Left colon (tissue), 2 donors: ENCODE measurements at places on chromosomes 16 and 17. TPM values are rescaled to one million over a fixed set of nuclear protein-coding genes. Genes with fewer than 3 reads are reported as not detected.

PLA2G10 gene
- total RNA-seq, result 56.7 TPM

DNA sequence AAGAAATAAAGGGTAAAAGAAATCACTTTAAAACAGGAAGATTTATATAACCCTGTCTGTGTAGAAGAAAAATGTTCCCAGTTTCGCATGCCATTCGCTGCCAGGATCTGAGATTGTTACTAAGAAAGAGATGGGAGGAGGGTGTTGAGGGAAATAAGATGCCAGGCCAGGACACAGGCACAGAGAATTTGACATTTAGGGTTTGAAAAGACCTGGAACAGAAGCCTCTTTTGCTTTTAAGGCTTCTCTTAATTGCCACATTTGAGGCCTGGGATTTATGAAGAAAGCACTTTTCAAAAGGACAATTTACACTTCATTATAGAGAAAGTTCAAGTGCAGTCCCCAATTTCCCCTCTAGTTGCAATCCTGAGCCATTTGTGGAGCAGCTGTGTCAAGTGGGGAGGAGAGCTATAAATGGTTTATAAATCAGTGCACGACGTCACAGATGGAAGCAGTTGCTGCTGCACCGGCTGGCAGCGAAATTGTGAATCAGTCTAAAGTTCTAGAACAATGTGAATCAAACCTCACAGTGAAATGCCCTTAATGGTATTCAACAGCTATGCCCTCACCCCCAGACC, 26.5 kb upstream of the C16orf87 start:
- DNase-seq, result peak; percentile 46

DNA sequence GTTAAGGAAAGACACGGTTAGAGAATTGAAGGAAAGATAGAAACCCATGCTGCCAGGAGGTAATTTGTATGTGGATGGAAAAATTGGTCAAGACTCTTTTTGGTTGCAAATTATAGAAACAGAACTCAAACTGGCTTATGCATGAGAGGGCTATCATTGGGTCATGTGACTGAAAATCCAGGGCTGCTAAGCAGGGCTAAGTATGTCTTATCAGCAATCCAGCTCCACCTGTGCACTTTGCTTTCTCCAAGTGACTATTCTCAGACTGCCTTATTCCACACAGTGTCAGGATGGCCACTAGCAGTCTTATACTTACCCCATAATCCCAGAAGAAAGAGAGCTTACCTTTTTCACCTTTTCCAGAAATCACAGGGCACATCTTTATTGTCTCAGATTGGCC, 113.5 kb downstream of the CBLN1 start:
- DNase-seq, result no peak

ACSM2A gene
- not detected for total RNA-seq

GRCh38 chr17:2137342-2138098, 82.6 kb downstream of the HIC1 start:
- no peak for DNase-seq

GRCh38 chr16:85055493-85056210, 28.1 kb downstream of the KIAA0513 start:
- peak; percentile 69 for DNase-seq

DNA sequence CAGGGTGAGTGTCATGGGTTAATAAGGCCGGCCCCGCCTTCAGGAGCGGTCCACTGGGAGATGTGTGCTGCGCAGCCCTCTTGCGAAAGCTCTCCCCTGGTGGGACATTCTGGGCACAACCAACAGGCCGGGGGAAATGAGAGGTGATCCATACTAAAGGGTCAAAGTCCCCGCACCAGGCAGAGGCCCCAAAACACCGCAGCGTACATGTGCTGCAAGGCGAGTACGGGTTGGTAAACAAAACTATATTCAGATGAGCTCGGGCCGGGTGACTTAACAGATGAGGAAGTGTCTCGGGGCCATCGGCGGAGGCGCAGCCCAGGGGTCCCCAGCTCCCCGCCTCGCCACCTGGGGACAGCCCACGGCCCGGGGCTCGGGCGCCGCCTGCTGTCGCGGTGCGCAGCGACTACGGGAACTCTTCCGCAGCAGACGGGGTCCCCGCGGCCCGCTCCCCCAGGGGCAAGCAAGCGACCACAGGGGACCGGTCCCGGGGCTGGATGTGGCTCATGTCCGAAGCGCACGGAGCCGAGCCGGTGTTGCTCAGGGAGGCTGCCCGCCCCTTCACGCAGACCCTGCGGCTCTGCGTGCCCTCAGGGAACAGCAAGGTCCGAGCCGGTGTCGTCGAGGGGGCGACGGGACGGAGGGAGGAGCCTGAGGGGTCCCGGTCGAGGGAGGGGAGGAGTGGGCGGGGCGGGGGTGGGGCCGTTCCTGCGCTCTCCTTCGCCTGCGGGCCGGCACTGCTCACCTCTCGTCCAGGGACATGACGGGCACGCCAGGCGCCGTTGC, at the start of gene RAB37:
Gene RAB37 (plus strand): TSS at position 744 of the 786 bp plus-strand sequence. CDS start 17 bp downstream, at position 761.
- peak; percentile 60 for DNase-seq

DNA sequence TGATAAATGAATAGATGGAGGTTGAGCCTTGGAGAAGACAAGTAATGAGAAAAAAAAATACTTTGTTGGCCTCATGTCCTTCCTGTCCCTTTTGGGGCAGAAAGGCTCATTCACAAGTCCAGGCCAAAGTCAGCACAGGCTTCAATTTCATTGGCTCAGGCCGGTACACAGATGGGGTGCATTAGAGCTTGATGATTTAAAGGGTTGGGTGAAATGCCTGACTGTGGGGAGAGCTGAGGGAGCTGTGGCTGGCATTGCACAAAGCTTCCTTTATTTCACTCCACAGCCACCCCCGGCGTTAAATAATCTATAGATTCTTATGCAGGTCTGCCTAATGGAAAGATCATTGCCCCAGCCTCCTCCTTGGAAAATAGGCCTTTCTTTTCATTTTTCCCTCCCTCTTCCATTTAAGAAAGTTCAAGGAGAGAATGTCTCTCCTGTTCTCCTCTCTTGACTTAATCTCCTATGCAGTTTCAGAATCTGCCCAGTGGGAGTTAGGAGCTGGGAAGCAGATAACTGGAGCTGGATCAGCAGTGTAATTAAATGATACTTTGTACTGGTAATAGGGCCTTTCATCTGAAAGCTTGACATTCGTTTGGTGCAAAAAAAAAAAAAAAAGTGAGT, 24.4 kb downstream of the YPEL2 start:
- no peak for DNase-seq

GAS2L2 gene
- 0.08 TPM for total RNA-seq

DNA sequence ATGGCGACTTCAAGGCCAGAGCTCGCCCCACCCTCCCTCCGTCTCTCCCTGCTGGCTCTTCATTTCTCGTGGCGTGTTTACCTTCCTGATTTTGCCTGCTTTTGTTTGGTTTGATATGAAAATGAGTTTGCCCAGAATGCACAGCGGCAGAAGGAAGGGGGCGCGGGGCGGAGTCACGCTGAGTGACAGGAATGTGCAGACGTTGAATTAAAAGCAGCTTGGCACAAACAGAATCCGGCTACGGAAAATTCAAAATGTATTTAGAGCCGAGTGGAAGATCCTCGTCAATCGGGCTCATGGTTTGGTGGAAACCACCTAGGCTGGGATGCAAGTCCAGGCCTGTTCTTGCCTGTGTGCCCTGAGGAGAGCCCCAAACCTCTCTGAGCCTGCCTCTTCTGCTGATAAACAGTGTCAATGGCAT, 102.7 kb downstream of the SDK2 start:
- DNase-seq, result no peak

- no peak for DNase-seq
Observed at GRCh38 chr17:50839591-50840310, 4.4 kb downstream of the WFIKKN2 start.

- no peak for DNase-seq
Observed at GRCh38 chr16:56288019-56288418, 96.7 kb downstream of the GNAO1 start.

NPW gene
- 2.5 TPM for total RNA-seq

- no peak for DNase-seq
Observed at GRCh38 chr17:56599088-56599487, 5.6 kb downstream of the NOG start.

- no peak for DNase-seq
Observed at GRCh38 chr17:8482546-8482945, 46.9 kb downstream of the NDEL1 start.

DNA sequence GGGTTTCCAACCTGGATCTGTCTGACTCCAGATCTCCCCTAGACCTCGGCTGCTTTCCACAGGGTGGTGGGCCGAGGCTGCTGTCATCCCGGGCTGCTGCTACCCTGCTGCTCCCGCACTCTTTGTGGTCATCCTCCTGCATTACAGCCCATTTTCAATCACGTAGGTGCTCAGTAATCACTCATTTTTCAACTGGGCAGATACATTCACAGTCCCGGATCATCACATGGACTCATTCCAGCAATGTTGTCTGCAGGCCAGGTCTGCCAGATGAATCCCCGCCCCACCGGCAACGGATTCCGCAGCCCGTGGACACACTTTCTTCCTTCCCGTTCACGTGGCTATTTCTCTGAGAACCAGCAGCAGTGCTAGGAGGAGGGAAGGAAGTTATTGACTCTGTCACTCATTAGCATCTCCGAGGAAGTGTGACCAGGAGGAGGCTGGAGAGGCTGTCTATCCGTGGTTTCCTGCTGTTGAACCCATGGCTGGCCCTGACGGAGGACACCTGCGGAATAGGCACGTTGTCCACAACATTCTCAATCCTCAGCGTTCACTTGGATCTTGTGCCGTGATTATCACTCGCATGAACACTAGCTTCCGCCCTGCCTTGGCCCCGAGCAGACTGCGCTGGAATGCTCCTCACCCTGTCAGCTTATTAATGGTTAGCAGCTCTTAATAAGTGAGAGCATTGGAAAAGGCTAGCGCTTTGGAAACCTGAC, 14.7 kb upstream of the ZCCHC14 start:
- DNase-seq, result no peak

- no peak for DNase-seq
Observed at GRCh38 chr16:25172831-25173230, 43.9 kb upstream of the AQP8 start.

IRX3 gene
- total RNA-seq, result 0.20 TPM

- peak; percentile 67 for DNase-seq
Observed at GRCh38 chr17:77281904-77282367, 141.2 kb downstream of the SEC14L1 start.

- no peak for DNase-seq
Observed at GRCh38 chr16:47358816-47359215, 102.0 kb downstream of the ITFG1 start.

FNDC8 gene
- total RNA-seq, result not detected

- DNase-seq, result no peak
Observed at GRCh38 chr17:16922386-16923096, 49.4 kb downstream of the TNFRSF13B start.

PSMC3IP gene
- 1.6 TPM for total RNA-seq

DNA sequence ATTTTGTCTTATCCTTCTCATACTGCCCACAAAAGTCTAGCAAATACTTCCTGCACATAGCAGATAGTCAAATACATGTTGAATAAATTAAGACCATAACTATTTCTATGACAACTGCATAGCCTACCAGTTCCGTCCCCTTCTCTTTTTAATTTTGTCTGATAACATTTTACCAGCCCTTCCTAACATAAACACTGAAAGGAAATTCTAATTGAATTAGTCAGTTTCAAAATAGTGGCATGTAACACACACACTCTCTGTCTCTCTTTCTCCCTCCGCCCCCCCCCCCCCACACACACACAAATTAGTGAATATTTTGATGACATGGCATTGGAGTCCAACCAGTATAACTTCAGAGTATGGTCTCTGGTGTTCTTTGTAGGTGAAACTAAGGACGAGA, 41.8 kb downstream of the TNRC6C start:
- DNase-seq, result no peak

DNA sequence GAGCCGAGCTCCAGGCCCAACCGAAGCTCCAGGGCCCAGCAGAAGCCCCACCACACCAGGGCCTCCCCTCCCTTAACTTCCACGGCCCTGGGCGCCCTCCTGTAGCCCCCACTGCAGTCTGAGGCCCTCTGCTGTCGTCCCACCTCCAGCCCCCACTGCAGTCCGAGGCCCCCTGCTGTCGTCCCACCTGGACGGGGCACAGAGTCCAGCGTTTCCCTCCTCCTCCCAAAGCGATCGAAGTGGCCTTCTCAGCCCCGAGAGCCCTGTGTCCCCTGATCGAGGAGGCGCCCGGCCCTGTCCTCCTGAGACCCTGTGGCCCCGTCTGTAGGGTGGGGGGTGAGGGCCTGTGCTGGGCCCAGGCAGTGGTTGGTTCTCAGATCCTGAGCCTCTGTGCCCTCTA, 25.8 kb upstream of the CACNA1H start:
- DNase-seq, result no peak

GRCh38 chr17:48626245-48627117, at the start of gene HOXB9:
TSS of gene HOXB9 (minus strand) at chr17:48626358. CDS start at chr17:48626269, 89 bp downstream.
- DNase-seq, result peak; percentile 81

DRC7 gene
- not detected for total RNA-seq

GRCh38 chr17:50064253-50065001, 8.5 kb downstream of the ITGA3 start:
- no peak for DNase-seq

AARSD1 gene
- total RNA-seq, result 24.1 TPM

GRCh38 chr17:32634167-32634566, 147.4 kb downstream of the CDK5R1 start:
- no peak for DNase-seq

GRCh38 chr17:78979780-78980623, at the start of gene LGALS3BP:
TSS of gene LGALS3BP (minus strand) at chr17:78979923. CDS start at chr17:78977191, 2,732 bp downstream.
- peak; percentile 85 for DNase-seq

RNF43 gene
- total RNA-seq, result 37.3 TPM

DNA sequence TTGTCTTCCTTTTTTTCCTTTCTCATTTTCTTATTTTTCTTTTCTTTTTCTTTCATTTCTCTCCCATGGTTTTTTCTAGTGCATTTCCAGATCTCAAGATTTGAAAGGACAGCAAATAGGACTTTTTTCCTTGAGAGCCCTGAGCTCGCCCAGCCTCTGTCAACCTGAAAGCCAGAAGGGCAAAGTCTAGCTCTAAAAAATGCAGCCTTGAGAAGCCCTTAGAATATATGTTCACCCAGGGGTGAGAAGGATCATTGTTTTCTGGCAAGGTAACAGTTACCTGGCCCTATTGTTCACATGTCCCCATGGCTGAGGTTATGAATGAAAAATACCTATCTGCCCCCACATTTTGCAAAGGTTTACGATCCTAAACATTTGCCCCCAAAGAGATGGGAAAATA, 218.4 kb downstream of the IRX3 start:
- DNase-seq, result no peak

MMP2 gene
- 57.5 TPM for total RNA-seq

SLC16A13 gene
- 10.0 TPM for total RNA-seq

- DNase-seq, result no peak
Observed at GRCh38 chr17:61179380-61179806, 220.2 kb upstream of the TBX2 start.
